Activated gamma-delta T cell treated with anti-CD3 and anti-CD28 coated beads, Interleukin-2, amount 50 U/mL, for 16 hours (primary cell): ENCODE measurements at places on chromosomes 2 and 18.

- no peak for DNase-seq
These were observed 86.7 kb upstream of the B3GNT7 start for GRCh38 chr2:231308631-231309428.

GRCh38 chr18:25819746-25820363, 270.6 kb downstream of the SS18 start:
- no peak for DNase-seq

- no peak for DNase-seq
These were observed 122.7 kb downstream of the CAPN13 start for GRCh38 chr2:30684516-30684915.

DNA sequence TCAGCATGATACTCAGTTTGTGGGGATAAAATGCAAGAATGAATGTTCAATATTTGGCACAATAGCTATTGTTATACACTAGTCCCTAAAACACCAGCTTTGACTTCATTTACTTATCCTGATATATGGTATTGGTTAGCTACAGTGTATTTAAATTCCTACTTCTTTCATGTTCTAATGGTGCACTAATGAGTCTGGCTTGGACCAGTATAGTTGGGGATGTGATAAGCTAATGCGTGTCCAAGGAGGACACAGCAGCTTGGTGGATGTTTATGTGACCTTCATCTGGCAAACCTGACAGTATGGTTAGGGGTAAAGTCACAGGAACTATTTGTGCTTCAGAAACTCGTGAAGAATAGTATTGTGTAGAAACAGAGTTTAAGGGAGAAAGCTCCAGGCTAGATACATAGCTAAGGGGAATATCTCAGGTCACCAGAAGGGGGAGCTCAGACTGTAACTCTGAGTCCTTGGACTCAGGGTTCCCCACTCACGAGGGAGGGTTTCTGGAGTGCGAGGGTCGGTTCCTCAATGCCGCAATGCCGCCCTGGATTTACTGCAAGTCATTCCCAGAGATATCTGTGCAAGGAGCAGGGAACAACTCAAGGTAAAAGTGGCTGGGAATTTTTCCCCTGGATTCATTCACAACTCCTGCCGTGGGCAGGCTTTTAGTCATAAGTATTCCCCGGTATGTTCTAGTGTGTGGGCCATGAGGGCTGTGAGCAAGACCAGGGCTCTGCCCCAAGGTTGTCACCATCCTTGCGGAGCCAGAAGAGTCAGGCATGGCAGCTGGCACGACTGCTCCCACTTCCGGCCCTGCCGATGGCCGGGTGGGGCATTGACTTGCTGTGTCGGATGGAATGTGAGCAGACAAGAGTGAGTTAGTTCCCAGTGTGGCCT, 14.5 kb downstream of the IL1R2 start:
- no peak for DNase-seq

GRCh38 chr2:186560254-186560653, 29.6 kb upstream of the ITGAV start:
- DNase-seq: no peak

- DNase-seq: no peak
These were observed 45.3 kb downstream of the ADAM23 start for GRCh38 chr2:206488623-206489022.

DNA sequence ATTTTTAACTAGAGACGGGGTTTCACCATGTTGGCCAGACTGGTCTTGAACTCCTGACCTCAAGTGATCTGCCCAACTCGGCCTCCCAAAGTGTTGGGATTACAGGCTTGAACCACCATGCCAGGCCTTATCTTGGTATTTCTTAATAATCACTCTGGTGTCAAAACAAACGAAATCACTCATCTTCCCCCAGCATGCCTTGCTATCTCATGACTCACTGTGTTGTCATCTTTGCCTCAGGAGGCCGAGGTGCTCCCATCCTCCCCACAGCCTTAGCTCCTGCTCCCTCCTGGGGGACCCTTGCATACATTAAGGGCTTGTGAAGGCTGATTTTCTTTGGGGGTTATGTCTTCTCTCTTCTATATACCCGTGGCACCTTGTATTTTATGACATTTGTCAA, 250.1 kb upstream of the DPP10 start:
- DNase-seq: no peak

- peak; percentile 67 for DNase-seq
These were observed at the start of gene RNF144A for GRCh38 chr2:6917071-6917760. RNF144A (plus strand) TSS chr2:6917412; CDS start chr2:6996927, 79,515 bp downstream.

- DNase-seq: no peak
These were observed 11.0 kb upstream of the DUSP2 start for GRCh38 chr2:96156011-96156820.

DNA sequence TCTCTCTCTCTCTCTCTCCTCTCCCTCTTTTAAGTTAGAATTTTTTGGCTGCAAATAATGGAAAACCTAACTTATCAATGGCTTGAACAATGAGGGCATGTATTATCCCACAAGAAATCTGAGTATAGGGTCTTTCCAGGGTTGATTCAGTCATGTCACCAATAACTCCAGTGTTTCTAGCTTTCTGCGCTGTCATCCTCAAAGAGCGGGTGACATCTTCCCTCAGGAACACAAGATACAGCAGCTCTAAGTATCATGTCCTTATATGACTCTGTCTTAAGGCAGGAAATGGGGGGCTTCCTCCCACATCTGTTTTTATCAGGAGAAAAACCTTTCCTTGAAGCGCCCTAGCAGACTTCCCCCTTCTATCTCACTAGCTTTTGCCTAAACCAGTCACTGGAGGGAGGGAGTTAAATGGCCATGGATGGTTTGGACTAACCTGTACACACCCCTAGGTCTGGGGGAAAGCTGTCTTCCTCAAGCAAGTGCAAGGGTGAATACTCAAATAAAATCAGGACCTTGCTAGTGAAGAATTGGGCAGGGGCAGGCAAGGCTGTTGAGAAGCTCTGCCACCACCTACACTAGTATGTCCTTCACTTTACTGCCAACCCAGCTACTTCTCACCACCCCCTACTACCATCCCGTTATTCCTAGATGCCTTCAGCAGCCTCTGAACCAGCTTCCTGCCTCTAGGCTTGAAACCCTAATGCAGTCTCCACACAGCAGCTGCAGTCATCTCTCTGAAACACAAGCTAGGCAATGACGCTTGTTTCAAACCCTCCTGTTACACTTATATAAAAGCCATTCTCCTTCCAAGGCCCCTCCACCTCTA, 7.5 kb upstream of the TUBA4A start:
- DNase-seq: no peak

GRCh38 chr2:219021591-219021990, 19.7 kb downstream of the CFAP65 start:
- no peak for DNase-seq

DNA sequence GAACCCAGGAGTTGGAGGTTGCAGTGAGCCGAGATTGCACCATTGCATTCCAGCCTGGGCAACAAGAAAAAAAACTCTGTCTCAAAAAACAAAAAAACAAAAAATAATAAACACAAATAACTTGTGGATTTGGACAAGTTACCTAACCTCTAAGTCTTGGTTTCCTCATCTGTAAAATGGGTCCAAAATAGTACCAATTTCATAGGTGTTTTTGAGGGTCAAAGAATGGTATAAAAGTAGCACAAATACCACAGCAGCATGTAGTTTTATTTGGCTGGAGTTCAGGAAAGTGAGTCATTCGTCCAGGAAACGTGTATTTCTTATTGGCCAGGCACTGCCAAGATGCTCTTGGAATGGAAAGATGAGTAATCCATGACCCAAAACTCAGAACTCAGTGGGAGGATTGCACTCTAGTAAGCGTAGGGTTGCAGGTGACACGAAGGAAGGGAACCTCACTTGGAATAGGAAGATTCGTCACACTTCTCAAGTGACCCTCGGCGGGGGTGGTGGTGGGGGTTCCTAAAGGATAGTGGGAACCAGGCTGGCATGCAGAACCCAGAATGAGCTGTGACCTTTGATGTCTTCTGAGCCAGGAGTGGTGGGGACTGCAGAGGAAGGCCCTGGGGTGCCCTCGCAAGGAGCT, 24.4 kb downstream of the GRHL1 start:
- no peak for DNase-seq

DNA sequence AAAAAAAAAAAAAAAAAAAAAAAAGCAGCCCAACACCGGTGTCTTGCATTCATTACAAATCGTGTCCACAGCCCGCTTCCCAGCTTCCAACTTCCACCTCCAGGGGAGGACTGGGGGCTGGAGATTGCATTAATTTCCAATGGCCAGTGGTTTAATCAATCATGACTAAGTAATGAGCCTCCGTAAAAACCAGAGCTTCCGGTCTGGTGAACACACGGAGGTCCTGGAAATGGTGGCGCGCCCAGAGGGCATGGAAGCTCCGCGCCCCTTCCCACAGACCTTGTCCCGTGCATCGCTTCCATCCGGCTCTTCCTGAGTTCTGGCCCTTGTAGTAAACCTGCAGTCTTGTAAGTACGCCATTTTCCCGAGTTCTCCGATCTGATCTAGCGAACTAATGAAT, 43.6 kb downstream of the EEF1B2 start:
- DNase-seq: no peak

DNA sequence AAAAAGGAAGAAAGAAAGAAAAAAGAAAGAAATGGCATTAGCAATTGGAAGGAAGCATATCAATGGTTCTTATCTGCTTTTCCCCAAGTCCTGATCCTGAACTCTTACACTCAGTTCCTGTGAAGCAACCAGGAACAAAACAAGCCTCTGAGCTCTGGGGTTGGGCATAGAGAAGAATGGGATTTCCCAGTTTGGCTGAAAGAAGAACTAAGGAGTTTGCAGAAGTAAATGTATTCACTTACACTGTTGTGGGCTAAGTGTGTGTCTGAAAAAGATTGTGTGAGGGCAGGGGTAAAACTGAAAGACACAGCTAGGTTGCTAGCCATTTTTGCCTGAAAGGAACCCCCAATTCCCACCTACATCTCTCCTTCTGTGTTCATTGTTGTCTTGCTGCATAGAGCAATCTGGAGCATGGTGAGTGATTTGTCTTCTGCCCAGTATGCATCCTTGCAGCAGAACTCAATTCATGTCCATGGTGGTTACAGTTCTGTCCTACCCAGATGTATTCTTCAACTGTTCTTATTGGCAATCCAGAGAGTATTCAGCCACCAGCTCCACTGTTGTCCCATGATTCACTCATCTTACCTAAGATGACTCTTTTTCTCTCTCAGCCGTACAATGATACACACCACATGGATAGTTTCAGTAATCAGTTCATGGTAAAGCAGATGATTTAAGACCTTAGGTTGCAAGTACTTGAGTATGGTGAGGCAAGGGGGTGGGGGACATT, 348.7 kb downstream of the ARHGAP15 start:
- DNase-seq: no peak

- DNase-seq: no peak
These were observed 55.7 kb downstream of the ANKMY1 start for GRCh38 chr2:240502059-240502429.

GRCh38 chr2:30293303-30293921, 62.1 kb downstream of the LBH start:
- DNase-seq: no peak

DNA sequence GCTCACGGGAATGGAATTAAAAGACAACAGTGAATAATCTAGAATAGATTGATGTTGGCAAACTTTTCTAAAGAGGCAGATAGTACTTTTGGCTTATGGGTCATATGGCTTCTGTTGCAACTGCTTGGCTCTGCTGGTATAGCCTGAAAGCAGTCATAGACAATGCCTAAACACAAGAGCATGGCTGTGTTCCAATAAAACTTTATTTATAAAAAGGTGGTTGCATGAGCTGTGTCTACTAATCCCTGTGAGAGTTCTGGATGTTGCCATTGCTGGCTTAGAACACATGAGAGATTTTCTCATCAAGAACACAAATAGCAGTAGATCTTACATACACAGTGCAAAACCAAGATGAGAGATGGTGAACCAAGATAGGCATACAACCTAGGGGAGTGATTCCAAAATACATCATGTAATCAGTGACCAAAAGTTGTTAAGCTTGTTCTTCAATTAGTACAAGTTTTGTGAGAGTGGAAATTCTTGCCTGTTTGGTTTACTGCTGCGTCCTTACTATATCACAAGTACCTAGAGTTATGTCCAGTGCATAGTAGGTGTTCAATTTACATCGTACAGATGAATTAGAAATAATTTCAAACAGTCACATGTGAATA, 380.0 kb downstream of the METTL4 start:
- DNase-seq: no peak

DNA sequence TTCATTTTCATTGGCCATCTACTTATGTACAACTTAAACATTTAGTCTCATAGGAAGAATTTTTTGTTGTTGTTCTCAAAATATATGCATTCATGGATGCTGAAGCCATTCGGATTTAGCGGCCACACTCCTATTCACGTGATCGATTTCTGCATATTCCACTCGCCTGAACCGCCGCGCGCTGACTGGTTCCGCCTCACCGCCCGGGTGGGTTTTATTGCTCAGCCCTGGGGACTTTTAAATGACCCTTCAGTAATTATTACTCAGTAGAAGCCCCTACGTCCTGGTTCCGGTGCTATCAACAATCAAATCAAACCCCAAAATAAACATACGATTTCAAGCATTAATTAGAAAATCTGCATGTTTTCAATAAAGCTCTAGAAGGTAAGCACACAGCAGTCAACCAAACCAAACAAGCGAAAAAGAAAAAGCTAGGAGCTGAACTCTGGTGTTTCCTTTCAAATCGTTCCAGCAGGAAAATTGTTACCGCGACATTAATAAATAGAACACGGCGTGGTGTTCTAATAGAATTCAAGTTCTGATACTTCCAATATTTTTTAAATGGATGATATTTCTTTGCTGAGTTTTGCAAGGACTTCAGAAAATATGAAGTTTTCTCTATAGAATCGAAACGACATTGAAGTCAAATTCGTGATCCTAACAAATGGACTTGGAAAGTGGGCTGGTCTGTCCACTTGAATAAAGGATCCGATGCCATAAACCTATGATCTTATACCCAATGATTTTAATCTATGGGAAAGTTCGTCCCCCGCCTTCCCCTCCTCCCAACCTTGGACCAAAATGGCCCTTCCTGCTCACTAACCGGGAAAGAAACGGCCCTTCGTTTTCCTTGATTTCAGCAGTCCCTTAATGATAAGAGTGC, 9.3 kb downstream of the PAX3 start:
- DNase-seq: no peak

DNA sequence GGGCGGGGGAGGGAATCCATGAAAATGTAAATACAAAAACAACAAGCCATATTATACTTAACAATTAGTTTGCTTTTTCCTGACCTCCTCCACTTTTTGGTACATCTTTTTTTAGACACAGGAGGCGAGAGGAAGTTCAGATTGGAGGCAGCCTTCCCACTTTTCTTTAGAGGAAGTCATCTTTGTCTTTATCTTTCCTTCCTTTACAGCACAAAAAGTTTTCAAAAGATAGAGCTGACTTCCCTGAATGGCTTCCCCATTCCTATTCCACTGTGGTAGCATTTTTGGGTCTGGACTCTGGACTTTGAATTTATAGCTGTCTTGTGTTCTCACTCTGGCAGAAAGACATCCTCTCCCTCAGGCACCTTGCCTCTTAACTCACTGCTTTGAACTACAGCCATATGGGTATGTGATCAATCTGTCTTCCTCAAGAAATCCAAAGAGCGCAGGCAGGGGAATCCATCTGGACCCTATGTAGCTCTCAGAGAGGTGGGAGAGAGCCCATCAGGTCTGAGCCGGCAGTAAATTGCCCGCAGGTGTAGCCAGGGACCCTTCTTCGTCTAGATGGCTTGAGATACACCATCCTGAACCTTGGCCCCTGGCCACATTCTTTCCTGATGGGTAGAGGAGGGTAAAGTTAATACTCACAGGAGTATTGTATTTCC, 101.9 kb downstream of the AQP4 start:
- no peak for DNase-seq
